Activated T-cell treated with anti-CD3 and anti-CD28 coated beads, Interleukin-2, amount 50 U/mL, for 4 hours (primary cell): ENCODE measurements at places on chromosomes 7 and 10. TPM values are rescaled to one million over a fixed set of nuclear protein-coding genes. Genes with fewer than 3 reads are reported as not detected.

DNA sequence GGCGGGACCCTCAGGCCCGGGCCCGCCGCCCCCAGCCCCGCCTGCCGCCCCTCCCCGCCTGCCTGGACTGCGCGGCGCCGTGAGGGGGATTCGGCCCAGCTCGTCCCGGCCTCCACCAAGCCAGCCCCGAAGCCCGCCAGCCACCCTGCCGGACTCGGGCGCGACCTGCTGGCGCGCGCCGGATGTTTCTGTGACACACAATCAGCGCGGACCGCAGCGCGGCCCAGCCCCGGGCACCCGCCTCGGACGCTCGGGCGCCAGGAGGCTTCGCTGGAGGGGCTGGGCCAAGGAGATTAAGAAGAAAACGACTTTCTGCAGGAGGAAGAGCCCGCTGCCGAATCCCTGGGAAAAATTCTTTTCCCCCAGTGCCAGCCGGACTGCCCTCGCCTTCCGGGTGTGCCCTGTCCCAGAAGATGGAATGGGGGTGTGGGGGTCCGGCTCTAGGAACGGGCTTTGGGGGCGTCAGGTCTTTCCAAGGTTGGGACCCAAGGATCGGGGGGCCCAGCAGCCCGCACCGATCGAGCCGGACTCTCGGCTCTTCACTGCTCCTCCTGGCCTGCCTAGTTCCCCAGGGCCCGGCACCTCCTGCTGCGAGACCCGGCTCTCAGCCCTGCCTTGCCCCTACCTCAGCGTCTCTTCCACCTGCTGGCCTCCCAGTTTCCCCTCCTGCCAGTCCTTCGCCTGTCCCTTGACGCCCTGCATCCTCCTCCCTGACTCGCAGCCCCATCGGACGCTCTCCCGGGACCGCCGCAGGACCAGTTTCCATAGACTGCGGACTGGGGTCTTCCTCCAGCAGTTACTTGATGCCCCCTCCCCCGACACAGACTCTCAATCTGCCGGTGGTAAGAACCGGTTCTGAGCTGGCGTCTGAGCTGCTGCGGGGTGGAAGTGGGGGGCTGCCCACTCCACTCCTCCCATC is 82.7 kb downstream of the PAX2 start:
- no peak for DNase-seq

GRCh38 chr10:96397902-96398301 is 39.1 kb upstream of the OPALIN start:
- no peak for DNase-seq

DNA sequence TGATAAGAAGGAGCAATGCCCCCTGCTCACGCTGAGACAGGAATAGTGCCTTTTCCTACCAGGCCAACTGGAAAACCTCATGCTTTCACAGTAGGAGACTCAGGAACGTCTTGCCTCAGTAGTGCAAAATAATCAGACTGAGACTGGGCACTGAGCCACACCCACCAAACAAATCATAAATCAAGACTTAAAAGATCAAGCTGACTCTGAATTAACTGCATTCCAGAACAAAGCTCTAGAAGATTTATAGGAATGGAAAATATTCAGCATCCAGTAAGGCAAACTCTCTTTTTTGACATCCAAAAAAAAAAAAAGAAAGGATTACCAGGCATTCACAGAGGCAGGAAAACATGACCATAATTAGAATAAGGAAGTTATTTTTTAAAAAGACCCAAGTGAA is 30.5 kb upstream of the SLC18A3 start:
- DNase-seq: no peak

DNA sequence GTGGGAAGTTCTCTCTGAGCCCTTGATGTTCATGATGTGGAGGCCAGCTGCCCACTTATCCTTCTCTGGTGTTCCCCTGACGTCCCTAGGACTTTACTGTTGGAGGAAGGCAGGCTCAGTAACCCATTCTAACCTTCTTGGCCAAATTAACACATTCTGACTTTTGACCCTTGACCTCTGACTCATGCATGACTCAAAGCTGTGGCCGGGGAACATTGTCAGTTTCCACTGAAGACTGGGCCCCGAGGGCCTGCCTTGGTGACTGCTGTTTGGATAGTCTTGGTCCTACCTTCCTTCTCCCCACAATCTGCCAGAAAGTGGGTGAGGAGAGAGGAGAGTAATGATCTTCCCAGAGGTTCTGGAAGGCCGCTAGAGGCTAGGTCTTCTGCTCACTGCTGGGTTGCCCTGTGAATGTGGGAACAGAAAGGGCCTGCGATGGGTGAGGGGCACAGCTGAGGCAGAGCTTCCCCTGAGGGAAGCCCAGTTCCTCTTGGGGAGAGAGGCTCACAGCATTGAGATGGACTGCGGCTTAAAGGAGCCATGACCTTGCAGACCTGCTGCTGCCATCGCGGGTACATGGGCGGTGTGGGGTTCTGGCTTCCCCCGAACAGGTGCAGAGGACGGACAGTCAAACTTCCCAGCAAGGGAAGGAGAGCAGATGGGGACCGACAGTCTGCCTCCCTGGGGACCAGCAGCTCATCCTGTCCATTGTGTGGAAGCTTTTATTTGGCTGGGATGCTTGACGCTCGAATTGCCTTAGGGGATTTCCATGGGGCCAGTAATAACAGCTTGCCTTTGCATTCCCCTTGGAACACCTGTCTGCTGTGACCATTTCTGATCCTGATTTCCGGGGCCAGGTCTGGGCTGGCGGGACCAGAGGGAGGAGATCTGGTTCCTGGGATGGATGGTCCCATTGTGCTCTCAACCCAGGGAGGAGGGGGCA is 43.8 kb downstream of the ADAMTS14 start:
- no peak for DNase-seq

DNA sequence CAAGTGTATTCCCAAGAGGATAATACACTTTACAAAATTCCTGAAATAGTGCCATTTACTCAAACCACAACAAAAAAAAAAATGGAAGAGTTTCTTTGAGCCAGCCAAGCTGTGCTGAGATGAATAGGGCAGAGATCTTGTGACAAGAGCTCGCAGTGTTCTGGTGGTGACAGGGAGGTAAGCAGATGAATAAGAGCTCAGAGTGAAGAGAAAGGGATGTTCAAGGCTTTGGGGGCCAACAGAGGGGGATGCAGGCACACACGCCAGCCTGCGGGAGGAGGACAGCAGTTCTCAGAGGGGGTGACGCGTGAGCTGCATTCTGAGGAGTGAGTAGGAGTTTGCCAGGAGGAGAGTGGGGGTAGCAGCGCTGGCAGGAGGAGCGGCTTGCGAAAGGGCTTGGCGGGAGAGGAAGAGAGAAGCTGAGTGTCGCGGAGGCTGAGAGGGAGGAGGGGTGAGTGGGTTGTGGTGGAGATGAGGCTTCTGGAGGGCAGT is 194.4 kb upstream of the IMMP2L start:
- no peak for DNase-seq

GRCh38 chr10:78450807-78451485 is 417.3 kb downstream of the RPS24 start:
- DNase-seq: no peak

DNA sequence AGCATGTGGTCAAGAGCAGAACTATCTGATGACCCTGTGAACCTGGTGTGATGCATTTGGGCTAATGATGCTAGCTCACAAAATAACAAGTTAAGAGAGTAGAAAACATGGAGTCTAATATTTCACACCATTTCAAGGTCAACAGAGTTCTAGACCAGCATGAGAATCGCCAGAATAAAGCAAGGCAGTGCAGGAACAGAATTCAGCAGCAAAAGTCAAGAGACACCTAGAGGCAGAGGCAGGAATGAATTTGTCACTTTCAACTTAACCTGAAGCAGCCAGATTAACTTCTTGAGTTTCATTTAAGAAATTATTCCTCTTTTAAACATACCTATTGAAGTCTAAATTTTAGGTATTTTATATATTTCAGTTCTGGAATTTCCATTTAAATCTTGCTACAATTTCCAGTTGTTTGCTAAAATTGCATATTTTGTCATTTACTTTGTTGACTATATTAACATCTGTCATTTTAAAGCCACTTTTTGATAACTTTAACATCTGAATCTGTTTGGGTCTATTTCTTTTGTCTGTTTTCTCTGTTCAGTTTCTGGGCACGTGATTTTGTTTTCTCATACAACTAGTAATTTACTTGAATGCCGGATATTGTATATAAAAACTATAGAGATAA is 44.2 kb upstream of the PRSS58 start:
- DNase-seq: no peak

GRCh38 chr10:49602380-49603023 is 7.6 kb upstream of the SLC18A3 start:
- DNase-seq: no peak

DNA sequence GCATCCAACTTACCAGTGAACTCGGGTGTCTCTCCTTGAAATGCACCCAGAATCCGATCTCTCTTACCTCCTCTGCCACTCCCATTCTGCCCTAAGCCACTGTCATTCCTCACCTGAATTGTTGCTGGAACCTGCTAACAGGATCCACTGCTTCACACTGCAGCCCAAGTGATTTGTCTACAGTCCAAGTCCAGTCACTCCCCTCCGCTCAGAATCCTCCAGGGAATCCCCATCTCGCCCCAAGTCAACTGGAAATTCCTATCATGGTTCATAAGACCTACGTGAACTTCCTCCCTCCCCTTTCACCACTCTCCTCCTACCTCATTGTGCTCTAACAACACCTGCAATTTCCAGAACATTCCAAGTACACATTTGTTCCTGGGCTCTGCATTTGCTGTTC is 91.3 kb downstream of the SCRN1 start:
- no peak for DNase-seq

DNA sequence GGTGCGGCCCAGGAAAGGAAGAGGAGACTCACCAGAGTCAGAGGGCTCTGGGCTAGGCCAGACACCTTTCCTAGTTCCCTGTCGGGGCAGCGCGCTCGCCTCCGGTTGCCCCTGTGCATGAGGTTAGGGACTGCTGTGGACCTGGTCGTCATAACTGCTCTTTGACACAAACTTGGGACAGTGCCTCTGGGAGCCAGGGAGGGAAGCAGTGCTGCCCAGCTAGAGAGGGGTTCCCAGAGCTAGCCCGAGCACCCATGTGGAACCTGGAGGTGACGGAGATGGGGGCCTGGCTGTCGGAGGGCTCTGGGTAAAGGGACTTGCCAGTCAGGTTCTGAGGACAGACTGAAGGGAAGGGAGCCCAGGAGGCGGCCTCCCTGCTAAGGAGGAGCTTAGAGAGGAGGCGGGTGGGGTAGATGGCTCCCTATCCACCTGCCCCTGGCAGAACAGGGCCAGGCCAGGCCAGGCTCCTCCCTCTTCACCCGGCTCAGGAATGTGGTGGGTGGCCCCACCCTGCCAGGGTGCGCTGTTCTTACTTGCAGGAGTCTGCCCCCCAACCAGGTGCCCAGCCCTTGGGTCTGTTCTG is 29.7 kb downstream of the AGAP3 start:
- no peak for DNase-seq

GRCh38 chr10:48493083-48493871 is 111.6 kb downstream of the ARHGAP22 start:
- DNase-seq: no peak

GRCh38 chr10:18097524-18097923 is 42.7 kb upstream of the CACNB2 start:
- DNase-seq: no peak

- no peak for DNase-seq
These were observed 241.7 kb upstream of the NEBL start for GRCh38 chr10:21138769-21139340.

DNA sequence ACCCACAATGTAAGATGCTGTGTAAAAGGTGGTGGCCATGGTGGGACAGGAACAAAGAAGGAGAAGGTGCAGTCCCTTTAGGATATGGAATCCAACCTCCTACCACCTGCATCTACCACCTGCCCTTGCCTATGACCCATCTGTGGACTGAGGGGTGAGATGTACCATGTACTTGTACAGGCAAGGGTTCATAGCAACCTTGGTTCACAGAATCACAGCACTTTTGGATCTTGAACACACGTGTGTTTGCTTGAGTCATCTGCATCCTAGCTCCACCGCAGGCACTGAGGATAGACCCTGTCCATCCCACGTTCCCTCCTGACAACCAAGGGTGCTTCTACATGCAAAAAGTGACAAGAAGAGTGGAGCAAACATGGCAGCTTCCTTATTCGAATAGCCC is 162.3 kb downstream of the GFRA1 start:
- no peak for DNase-seq

- no peak for DNase-seq
These were observed 21.7 kb upstream of the KEL start for GRCh38 chr7:142983825-142984224.

GRCh38 chr7:141785706-141786552 is 4.1 kb upstream of the TAS2R5 start:
- DNase-seq: no peak

SLC16A9 gene
- total RNA-seq: 1.3 TPM

LRMDA gene
- not detected for total RNA-seq

NUTM2B gene
- total RNA-seq: 0.53 TPM

BTBD16 gene
- not detected for total RNA-seq

SPDYE16 gene
- total RNA-seq: not detected

MMD2 gene
- total RNA-seq: not detected
